Right cardiac atrium (tissue), 5 donors: ENCODE measurements at places on chromosomes 11 and 22. TPM values are rescaled to one million over a fixed set of nuclear protein-coding genes. Genes with fewer than 3 reads are reported as not detected.

- no peak for DNase-seq
Observed at GRCh38 chr11:126628450-126628789, 272.9 kb downstream of the ST3GAL4 start.

DNA sequence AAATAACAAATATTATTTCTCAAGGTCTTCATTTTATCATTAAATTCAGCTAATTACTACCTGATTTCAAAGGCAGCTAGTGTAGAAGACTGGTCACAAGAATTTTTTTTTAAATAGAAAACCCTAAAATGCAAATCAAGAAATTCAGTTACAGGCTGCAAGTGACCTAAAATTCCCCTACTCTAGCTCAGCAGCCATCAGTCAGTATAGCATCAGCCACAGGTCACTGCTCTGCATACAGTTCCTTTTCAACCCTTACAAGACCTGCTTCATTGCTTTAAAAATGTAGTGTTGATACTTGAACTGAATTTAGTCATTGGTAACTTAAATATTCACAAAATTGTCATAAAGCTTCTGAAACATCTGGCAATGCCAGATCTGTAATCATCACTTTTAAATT, 9.5 kb upstream of the B3GNT6 start:
- DNase-seq, result no peak

DNA sequence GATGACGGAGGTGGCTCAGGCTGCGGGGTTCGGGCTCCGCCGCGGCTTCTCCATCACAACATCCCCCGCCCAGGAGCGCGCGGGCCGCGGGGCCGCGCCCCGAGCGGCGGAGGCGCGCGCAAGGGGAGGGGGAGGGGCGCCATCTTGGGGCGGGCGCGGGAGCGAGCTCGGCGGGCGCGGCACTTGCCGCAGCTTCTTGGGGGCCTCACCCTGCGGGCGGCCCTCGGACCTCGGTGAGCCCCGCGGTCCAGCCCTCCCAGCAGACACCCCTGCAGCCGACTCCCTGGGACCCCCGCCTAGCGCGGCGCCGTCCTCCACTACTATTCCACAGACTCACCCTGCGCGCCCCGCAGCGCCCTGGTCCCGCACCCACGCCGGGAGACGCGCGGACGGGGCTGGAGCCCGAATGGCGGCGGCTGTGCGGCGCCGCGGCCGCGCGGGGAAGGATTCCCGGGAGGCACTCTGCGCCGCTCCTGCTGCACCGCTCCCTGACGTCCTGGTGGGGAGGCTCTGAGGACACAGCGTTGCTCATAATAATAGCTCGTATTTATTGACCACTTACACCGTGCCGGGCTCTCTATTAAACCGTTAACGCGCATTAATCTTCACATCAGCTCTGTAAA, at the start of gene APBB1:
Gene APBB1 (minus strand): TSS at position 86 of the 623 bp plus-strand sequence. CDS start 7,747 bp downstream, outside the sequence.
- peak; percentile 91 for DNase-seq

- DNase-seq, result peak; percentile 40
Observed at GRCh38 chr22:27993201-27993635, 74.2 kb upstream of the PITPNB start.

GRCh38 chr11:12053606-12054361, 45.4 kb upstream of the DKK3 start:
- no peak for DNase-seq

DNA sequence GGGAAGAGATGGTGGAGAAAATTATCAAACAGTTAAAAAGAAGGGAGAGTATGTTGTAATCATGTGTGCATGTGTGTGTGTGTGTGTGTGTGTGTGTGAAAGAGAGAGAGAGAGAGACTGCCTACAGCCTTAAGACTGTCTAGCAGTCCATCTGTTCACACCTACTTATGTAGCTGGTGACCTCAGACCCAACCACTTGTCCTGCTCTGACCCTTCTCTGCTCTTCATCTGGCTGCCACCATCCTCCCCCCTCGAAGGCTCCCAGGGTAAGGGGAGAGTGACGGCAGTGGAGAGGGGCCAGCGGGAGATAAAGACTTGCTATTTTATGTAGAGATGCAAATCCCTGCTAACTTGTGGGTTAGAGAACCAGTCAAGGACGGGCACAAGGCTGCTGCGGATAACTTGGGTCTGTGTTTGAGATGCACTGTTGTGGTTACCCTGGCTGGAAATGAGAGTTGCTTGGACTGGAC, 24.9 kb upstream of the GRAMD1B start:
- DNase-seq, result peak; percentile 55

GRCh38 chr11:76074148-76075095, 131.9 kb downstream of the WNT11 start:
- DNase-seq, result no peak

DNA sequence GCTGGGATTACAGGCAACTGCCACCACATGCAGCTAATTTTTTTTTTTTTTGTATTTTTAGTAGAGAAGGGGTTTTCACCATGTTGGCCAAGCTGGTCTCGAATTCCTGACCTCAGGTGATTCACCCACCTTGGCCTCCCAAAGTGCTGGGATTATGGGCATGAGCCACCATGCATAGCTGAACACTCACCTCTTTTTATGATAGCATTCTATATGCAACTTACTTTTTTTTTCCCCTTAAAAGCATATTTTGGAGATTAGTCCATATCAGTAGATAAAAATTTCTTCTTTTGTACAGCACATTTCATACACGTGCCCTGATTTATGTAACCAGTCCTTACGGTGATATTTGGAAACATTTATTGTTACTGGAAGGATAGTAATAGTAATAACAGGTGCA, 14.6 kb downstream of the GTPBP1 start:
- DNase-seq, result no peak

DNA sequence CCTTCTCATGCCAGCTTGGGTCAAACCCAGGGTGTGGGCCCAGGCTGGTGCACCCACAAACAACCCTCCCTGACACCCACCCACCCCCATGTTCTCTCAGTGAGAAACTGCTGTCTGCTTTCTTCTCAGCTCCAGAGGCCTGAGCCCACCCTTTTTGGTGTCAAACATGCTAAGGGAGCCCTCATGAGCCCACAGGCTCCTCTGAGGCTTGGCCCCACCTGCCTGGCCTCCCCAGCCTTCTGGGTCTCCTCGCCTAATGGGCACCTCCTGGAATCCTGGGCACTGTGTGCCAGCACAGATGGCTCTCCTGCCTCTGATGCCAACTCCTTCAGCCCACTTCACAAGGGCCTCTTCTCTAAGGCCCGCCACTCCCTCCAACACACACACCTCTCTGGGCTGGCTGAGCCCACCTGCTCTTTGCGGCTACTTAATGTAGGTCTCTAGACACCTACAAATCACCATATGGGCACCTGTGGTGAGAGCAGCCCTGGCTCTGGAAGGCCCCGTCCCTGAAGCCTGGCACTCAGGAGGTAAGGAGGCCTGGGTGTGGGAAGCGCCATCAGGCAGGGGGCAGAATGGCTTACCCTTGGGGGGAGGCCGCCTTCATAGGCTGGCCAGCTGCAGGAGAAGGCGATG, 4.4 kb downstream of the NAGA start:
- no peak for DNase-seq

DNA sequence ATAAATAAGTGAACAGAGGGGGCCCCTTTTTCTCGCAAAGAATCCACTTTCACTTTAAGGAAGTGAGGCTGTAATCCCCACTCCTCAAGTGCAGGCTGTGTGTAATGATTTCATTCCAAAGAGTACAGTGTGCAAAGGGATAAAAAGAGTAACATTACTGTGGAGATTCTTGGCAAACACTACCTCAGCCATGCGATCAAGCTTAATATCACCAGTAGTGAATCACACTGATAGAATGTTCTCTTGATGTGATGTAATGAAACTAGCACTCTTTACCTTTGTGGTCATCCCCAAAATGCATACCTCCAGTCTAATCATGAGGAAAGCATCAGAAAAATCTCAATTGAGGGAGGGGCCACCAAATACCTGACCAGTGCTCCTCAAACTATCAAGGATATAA, 246.1 kb upstream of the CHORDC1 start:
- DNase-seq, result no peak

DNA sequence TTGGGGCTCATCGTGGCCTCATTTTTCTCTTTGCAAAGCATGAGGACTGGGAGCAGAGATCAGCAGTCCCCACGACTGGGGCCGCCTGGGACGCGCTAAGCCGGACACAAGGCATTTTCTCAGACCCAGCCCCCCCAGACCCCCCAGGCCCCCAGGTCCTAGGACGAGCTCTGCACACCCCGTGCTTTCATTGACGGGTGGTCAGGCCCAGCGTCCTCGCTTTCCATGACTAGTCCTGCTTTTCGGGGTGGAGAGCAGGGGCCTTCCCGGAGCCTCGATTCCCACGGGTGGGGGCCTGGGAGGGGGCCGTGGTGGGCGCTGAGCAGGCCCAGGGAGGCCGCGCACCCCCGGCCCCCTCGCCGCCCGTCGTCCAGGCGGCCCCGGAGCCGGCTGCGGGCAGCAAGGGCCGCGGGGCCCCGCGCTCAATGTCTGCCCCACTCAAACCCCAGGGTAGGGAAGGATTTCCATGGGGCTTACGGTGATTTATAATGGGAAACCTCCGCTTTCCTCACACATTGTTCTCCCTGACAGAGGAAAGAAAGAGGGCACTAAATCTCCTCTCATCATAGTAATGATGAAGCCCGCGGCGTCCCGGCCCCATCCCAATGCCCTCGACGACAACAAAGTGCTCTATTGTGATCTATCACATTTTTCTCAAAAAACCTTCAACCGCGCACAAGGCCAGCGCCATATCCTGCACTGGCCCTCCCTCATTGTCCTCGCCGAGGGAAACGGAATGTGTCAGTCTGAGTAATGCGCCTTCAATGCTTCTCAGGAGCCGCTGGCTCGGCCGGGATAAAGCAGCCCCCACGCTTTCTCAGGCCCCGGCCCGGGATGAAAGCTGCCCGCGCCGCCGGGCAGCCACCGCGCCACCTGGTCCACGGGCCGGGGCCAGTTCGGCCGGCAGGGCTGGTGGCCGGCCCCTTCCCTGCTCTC, 10.4 kb upstream of the LINC01488 start:
- peak; percentile 41 for DNase-seq

The APOA1 gene
- total RNA-seq, result 13.4 TPM

The MYO18B gene
- total RNA-seq, result 121 TPM

The LMF2 gene
- total RNA-seq, result 32.2 TPM

The MAP6 gene
- total RNA-seq, result 8.9 TPM

The NCF4 gene
- 6.9 TPM for total RNA-seq

The PLA2G3 gene
- not detected for total RNA-seq

The SLC37A2 gene
- 2.9 TPM for total RNA-seq

The KCNE3 gene
- total RNA-seq, result 7.4 TPM
